ENCODE measurements at places on chromosomes 12 and 14.

DNA sequence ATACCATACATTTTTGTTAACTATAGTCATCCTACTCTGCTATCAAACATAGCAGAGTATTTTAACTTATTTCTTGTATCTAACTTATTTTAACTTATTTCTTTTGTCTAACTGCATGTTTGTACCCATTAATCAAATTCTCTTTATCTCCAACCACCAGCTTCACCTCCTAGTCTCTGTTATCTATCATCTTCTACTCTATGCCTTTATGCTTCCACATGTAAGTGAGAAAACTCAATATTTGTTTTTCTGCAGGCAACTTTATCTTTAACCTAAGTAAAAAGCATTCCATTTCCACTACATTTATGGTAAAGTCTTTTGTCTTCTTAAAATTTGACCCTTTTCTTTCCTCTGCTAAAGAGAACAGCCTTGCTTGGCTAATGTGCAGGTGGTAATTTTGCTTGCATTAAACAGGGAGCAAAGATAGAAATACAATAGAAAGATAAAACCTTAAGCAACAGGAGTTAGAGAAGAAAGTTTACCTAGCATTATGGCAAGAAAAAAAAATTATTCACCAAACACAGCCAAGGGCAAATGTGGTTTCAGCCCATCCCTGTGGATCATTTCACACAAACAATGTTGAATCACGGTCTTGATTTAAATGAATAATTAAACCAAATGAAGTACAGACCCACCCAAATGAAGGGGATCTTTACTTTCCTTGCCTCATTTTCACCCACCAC is 110.9 kb upstream of the TSPAN8 start:
- no peak for DNase-seq

GRCh38 chr12:51961834-51962233 is 10.3 kb downstream of the ACVR1B start:
- no peak for DNase-seq

GRCh38 chr14:90805662-90806540 is 10.3 kb downstream of the TTC7B start:
- DNase-seq: no peak

- DNase-seq: no peak
Observed at GRCh38 chr14:87199381-87199780, 793.6 kb downstream of the GALC start.

DNA sequence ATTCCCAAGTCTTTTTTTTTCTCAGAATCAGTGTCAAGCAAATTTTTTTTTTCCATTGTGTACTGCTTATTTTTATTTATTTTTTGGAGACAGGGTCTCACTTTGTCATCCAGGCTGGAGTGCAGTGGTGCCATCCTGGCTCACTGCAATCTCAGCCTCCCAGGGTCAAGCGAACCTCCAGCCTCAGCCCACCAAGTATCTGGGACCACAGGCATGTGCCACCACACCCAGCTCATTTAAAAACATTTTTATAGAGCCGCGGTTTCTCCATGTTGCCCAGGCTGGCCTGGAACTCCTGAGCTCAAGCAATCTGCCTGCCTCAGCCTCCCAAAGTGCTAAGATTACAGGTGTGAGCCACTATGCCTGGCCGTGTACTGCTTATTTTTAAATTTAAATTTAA is 68.1 kb downstream of the TBC1D30 start:
- no peak for DNase-seq

GRCh38 chr14:70361893-70362292 is 2.4 kb upstream of the COX16 start:
- no peak for DNase-seq

GRCh38 chr12:5620896-5621295 is 189.0 kb downstream of the NTF3 start:
- no peak for DNase-seq

DNA sequence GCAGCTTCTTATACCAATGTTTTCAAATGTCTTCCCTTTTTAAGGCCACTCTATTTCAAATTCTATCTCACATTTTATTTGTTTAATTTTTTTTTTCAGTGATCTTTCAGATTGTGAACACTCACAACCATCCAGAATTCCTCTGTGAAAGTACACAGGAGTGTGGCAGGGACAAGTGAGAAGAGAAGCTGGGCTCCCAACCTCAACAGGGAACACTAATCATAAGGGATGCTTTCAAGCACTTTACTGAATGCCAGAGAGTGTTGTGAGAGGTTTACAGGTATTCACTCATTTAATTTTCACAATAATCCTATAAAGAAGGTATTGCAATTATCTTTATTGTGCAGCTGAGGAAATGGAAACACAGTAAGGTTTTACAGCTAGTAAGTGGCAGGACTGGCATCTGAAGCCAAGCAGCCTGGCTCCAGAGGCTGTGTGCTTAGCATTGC is 60.1 kb upstream of the PYGL start:
- peak; percentile 17 for DNase-seq

- no peak for DNase-seq
Observed at GRCh38 chr14:104253901-104254353, 115.5 kb downstream of the KIF26A start.

DNA sequence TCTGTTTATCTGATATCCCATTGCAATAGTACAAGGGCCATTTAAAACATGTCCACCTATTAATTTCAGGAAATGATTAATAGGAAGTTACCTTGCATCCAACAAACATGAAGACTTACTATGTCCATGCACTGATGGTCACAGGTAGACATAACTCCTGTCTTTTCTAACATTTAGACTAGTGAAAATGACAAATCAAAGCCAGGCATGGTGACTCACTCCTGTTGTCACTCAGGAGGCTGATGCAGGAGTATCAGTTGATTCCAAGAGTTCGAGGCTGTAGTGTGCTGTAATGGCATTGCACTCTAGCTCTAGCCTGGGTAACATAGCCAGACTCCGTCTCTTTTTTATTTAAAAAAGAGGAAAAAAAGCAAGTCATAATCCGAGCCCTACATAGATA is 14.8 kb downstream of the HSP90B1 start:
- no peak for DNase-seq

GRCh38 chr14:80805136-80805535 is 136.4 kb downstream of the CEP128 start:
- no peak for DNase-seq

- peak; percentile 68 for DNase-seq
Observed at GRCh38 chr12:2691006-2691344, 103.8 kb upstream of the FKBP4 start.

- no peak for DNase-seq
Observed at GRCh38 chr14:100035700-100036099, 29.5 kb upstream of the EVL start.

DNA sequence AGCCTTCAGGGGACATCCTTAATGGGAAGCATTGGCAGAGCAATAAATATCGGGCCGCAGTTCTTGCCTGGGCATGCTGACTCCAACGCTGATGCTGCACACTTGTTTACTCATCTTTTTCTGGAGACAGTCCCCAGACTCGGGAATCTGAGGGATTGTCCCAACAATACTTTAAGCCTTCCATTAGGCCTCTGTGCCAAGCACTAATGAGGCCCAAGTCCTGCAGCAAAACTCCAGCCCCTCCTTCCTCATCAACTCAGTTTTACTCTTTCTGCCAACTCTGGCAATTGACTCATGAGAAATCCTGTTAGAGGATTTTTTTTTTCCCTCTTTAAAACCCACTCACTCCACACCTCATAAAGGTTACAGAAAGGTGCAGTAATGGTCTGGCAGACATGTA is 233.4 kb upstream of the PELI2 start:
- DNase-seq: no peak

DNA sequence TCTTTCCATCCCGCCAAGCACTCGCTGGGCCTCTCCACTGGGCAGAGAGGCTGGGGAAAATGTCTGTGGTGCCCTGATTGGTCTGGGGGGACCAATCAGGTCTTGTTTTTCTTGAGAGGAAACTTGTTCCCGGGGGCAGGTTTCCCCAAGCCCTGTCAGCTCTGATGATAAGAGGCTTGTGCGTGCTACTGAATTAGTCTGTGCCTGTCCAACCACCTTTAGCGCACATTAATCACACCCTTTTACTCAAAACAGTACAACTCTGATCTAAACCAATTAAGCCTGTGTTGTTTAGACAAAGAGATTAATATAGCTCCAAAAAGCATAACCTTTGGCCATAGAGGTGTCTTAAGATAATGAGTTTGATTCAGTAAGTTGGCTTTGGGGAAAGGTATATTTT is 580.4 kb downstream of the VRK1 start:
- DNase-seq: no peak

- no peak for DNase-seq
Observed at GRCh38 chr12:95118138-95118787, 44.8 kb upstream of the NR2C1 start.

GRCh38 chr12:62834971-62835547 is 99.9 kb downstream of the PPM1H start:
- DNase-seq: no peak

DNA sequence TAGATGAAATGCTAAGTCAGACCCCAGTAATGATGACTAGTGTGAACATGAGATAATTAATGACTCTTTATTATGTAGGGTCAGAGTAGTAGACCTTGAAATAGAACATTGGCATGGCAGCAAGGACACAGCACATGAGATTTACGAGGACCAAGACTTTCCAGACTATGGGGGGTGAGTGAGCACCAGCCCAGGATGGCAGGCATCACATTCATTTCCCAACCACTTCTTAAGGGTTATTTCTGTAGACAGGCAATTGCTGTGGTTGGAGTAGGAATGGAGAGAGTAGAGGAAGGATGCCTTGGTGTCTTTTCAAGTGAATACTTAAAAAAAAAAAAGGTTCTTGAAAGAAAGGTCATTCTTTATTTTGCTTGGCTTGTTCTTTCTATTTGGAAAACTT is 189.4 kb upstream of the DYRK2 start:
- DNase-seq: no peak

DNA sequence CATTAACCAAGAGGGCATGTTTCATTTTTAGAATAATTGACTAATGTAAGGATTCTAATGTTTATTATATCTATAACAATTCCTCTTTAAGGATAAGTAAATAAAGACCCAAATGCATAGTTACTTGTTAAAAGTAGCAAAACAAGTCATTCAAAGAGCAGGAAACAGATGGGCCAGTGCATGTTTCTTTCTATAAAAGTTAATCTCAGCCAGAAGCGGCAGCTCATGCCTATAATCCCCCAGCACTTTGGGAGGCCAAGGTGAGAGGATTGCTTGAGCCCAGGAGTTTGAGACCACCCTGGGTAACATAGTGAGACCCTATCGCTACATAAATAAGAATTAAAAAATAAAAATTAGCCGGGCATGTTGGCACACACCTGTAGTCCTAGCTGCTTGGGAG is 391.0 kb upstream of the RGS6 start:
- DNase-seq: no peak

DNA sequence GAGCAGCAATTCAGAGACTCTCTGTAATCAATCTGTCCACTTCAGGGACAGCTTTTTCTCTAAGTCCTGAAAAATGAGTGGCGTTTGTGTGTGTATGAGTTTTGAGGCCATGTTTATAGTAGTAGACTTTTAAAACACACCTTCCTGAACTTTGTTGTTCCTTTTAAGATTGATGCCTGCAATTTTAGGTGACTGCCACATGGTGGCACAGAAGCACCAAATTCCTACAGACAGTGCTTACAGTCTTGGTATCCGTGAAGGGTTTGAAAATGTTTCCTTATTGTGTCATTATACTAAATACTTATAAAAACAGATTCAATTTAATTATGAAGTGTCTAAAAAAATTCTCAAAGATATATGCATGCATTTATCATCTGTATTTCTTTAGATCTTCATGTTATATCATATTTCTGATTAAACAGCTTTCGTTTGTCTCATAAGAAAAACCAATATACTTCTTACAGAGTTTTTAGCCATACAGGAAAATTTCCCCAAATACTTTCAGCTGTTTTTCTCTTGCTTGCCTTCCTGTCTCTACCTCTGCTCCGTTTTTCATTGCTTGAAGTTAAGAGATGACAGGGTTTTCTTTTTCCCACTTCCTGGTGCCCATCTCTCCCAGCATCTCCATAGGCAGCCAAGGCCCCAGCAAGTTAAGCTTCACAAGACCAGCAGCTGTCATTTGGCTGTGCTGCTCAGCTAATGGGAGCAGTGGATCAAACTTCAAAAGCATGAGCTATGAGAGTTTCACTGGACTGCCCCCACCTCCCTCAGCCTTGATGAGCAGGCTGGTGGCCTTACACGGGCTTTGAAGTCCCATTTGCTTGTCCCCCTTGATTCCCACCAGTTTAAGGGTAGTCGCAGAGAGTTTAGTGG is 259.6 kb downstream of the AKAP6 start:
- DNase-seq: peak; percentile 5

DNA sequence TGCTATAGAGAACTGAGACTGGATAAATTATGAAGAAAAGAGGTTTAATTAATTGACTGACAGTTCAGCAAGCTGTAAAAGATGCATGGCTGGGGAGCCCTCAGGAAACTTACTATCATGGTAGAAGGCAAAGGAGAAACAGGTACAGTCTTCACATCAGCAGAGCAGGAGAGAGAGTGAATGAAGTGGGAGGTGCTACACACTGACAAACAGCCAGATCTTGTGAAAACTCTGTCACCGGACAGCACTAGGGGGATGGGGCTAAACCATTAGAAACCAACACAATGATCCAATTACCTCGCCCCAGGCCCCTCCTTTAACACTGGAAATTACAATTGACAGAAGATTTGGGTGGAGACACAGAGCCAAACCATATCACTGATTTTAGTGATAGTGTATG is 682.4 kb downstream of the SLC16A7 start:
- no peak for DNase-seq

- DNase-seq: no peak
Observed at GRCh38 chr12:71282925-71283324, 125.1 kb upstream of the TSPAN8 start.

DNA sequence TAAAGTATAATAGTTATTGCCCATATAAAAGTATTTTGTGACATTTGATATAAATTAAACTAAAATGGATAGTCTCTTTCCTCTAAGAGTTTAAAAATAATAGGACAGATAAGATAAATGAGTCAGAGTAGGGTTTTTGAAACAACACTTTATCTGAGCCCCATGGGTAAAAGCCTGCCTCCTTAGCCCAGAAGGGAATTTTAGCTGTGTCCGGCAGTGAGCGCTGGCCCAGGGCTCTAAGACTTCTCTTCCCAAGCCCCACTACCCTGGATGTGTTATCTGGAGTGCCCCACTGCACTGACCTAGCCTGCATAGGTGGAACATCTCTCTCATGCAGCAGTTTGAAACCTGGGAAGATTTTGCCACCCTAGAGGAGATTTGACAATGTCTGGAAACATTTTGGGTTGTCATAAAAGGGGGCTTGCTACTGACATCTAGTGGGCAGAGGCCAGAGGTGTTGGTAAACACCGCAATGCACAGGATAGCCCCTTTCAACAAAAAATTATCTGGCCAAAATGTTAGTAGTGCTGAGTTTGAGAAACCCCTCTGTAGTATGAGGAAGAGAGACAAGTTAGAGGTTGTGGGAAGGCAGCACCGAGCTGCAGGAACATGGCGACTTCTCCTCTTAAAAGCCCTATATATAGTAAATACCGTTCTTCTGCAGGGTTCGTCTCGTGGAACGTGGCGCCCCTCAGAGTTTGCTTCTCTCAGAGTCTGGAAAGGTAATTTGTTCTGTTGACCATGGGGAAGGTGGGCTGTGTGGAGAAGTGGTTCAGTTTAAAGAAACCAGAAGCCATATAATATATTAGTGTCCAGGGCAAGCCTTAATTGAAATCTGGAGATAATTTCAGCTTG is 29.3 kb upstream of the ATF1 start:
- peak; percentile 26 for DNase-seq
